CD4-positive, alpha-beta T cell (primary cell): ENCODE measurements at places on chromosomes 4 and X.

DNA sequence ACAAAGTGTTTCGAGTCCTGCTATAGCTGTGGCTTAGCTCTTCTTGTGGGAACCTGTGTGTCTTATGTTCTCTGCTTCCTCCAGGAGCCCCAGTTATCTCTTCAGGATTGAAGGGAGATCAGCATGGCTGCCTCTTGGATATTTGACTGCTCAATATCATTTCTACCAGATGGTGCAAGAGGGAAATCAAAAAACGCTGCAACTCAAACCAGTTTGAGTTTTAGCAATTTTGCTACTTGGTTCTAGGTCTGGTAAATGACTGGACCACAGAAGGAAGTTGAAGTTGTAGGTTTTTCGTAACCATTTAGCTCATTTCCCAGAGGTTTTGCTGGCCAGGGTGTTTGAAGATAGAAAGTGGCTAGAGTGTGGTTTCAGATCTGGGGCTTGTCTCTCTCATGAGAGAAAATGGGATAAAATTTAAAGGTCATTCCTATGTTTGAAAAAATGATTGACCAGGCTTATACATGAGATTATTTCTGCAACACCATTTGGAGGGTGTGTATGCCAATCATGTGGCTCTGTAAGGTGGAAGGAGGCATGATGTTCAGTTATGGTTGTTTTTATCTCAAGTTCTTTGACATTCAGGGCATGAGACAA, 210.4 kb downstream of the SPRY1 start:
- H3K36me3 ChIP-seq = no peaks in the 10 kb centered on the region
- DNase-seq = no peak
- peaks cover 8% of the 10 kb centered on the region for H3K4me1 ChIP-seq
- H3K4me3 ChIP-seq = no peak overlapping the region
- no peak overlapping the region for H3K27ac ChIP-seq
- no peaks in the 10 kb centered on the region for H3K27me3 ChIP-seq

DNA sequence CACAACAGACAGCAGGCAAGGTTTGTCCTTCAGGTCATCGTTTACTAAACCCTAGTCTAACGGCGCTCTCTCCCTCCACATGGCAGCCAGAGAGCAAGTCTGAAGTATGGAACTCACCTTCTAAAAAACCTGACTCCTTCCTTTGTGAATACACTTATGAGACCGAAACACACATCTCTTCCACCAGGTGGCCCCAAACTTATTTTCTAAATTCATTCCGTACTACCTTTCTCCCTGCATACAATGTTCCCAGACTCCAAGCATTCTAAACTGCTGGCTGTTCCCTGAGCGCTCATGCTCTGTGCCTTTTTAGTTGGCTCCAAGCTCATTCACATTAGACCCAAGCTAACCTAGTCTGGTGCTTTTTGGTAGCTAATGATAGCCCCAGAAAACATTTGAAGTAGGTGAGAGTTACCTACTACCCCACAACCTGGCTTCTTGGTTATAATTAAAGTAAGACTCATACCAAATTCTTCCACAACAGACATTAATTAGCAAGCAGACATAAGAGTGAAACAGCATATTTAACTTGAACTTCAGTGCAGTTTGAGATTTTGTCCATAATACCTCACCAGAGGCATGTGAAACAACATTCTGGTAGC, 67.6 kb upstream of the DCLK2 start:
- no peaks in the 10 kb centered on the region for H3K36me3 ChIP-seq
- no peaks in the 10 kb centered on the region for H3K4me1 ChIP-seq
- H3K4me3 ChIP-seq = no peak overlapping the region
- H3K27me3 ChIP-seq = peaks cover 24% of the 10 kb centered on the region

GRCh38 chr4:128782076-128782715, 27.3 kb upstream of the JADE1 start:
- no peaks in the 10 kb centered on the region for H3K36me3 ChIP-seq
- H3K27me3 ChIP-seq = no peaks in the 10 kb centered on the region
- no peak overlapping the region for H3K27ac ChIP-seq
- no peak overlapping the region for H3K4me3 ChIP-seq

- peaks cover 5% of the 10 kb centered on the region for H3K27me3 ChIP-seq
- H3K36me3 ChIP-seq = no peaks in the 10 kb centered on the region
- DNase-seq = peak; percentile 48
- H3K4me3 ChIP-seq = peak within 1 kb of the TSS; percentile 36
These were observed at the start of gene TMSB15A for GRCh38 chrX:102515975-102516941. TSS of gene TMSB15A (minus strand) at chrX:102516739.

- H3K27me3 ChIP-seq = no peaks in the 10 kb centered on the region
- H3K4me3 ChIP-seq = no peak overlapping the region
- H3K36me3 ChIP-seq = no peaks in the 10 kb centered on the region
- H3K4me1 ChIP-seq = peaks cover 10% of the 10 kb centered on the region
- no peak for DNase-seq
These were observed 41.5 kb downstream of the EFNB1 start for GRCh38 chrX:68870357-68870756.

DNA sequence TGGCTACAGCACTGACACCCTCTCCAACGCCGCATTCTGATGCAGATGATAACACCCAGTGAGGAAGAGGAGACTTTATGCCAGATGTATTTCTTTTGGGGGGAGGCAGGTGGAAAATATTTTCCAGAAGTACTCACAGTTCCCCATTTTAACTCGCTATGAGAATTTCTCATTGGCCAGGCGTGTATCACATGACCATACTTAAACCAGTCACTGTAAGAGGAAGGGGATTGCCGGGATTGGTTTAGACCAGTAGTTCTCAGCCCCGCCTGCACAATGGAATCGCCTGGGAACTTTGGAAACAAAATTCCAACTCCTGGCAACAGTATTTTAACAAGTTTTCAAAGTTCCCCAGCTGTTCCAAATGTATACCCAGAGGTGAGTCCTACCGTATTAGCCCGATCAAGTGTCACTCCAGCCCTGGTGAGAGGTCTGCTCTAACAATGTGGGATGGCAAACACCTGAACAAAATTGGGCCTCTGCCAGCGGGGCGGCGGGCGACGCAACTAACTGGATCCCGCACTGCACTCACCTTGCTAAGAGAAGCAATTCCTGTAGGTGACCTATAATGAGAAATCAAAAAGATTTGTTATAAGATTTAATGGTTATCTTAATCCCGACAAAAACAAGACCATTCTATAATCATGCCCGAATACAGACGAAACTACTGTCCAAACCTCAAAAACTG, 2.9 kb upstream of the MSL3 start:
- no peaks in the 10 kb centered on the region for H3K36me3 ChIP-seq
- no peaks in the 10 kb centered on the region for H3K27me3 ChIP-seq
- DNase-seq = no peak
- H3K4me1 ChIP-seq = peaks cover 14% of the 10 kb centered on the region

DNA sequence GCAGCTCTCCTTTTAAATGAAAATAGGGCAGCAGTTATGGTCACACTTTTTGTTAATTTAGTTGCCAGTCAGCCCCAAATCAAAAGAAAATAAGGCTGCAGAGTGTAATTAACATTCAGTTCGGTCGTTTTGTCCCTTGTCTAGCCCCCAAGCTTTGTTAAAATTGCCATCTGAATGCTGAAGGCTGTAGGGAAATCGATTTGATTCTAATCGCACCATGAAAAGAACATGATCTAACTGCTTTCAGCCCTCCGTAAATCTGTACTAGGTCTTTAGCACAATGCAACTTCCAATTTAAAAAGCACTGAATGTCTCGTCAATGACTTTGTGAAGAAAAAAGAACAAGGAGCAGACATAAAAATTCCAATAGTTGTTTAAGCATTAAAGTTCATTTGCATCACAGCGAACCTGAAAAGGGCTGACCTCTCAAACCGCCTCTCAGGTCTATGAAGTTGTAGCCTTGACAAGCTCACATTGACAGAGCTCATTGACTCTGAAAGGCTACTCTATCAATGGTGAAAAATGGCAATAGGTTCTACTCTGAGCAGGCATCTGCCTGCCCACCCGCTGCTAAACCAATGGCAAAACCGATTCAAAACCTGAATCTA, 48.9 kb downstream of the CHIC2 start:
- DNase-seq = no peak
- no peaks in the 10 kb centered on the region for H3K27me3 ChIP-seq

GRCh38 chr4:39032218-39033085, at the start of gene TMEM156:
TSS of gene TMEM156 (minus strand) at chr4:39032409. CDS start at chr4:39032313, 96 bp downstream.
- DNase-seq = peak; percentile 13
- H3K36me3 ChIP-seq = no peaks in the 10 kb centered on the region
- peak within 1 kb of the TSS; percentile 62 for H3K27ac ChIP-seq
- H3K4me3 ChIP-seq = peak within 1 kb of the TSS; percentile 62
- no peaks in the 10 kb centered on the region for H3K27me3 ChIP-seq

GRCh38 chrX:40392599-40392998, 188.2 kb upstream of the ATP6AP2 start:
- no peaks in the 10 kb centered on the region for H3K27me3 ChIP-seq
- H3K27ac ChIP-seq = no peak overlapping the region
- DNase-seq = no peak
- H3K4me1 ChIP-seq = no peaks in the 10 kb centered on the region
- H3K36me3 ChIP-seq = no peaks in the 10 kb centered on the region
- no peak overlapping the region for H3K4me3 ChIP-seq

GRCh38 chr4:43048570-43048969, 156.1 kb downstream of the GRXCR1 start:
- no peak overlapping the region for H3K27ac ChIP-seq
- H3K36me3 ChIP-seq = no peaks in the 10 kb centered on the region
- H3K4me3 ChIP-seq = no peak overlapping the region
- H3K4me1 ChIP-seq = no peaks in the 10 kb centered on the region
- DNase-seq = no peak
- H3K27me3 ChIP-seq = no peaks in the 10 kb centered on the region

- H3K27me3 ChIP-seq = no peaks in the 10 kb centered on the region
- no peak for DNase-seq
- H3K27ac ChIP-seq = no peak overlapping the region
- no peaks in the 10 kb centered on the region for H3K4me1 ChIP-seq
- no peak overlapping the region for H3K4me3 ChIP-seq
- no peaks in the 10 kb centered on the region for H3K36me3 ChIP-seq
These were observed 125.8 kb upstream of the EDNRA start for GRCh38 chr4:147355032-147355656.

GRCh38 chr4:14667624-14668151, 334.6 kb upstream of the CPEB2 start:
- H3K4me1 ChIP-seq = no peaks in the 10 kb centered on the region
- no peaks in the 10 kb centered on the region for H3K27me3 ChIP-seq
- H3K36me3 ChIP-seq = no peaks in the 10 kb centered on the region
- H3K27ac ChIP-seq = no peak overlapping the region
- no peak for DNase-seq
- no peak overlapping the region for H3K4me3 ChIP-seq

DNA sequence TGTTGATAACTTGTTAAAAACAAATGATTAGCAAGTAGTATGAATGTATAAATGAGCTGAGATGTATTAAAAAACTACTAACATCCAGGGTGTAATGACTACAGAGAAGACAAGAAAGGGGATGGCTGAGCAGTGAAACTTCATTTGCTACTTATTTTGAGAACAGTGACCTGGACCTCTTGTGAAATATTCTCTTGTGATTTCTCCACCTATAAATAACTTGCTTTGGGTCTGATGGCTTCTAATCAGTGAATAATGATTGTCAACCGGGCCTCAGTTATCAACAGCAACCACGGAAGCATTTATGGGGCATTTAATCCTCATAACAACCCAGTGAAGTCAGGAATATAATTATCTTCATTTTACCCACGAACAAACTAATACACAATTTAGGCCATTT, 154.2 kb upstream of the HAND2 start:
- H3K4me3 ChIP-seq = no peak overlapping the region
- no peak overlapping the region for H3K27ac ChIP-seq
- H3K36me3 ChIP-seq = no peaks in the 10 kb centered on the region
- H3K27me3 ChIP-seq = no peaks in the 10 kb centered on the region

DNA sequence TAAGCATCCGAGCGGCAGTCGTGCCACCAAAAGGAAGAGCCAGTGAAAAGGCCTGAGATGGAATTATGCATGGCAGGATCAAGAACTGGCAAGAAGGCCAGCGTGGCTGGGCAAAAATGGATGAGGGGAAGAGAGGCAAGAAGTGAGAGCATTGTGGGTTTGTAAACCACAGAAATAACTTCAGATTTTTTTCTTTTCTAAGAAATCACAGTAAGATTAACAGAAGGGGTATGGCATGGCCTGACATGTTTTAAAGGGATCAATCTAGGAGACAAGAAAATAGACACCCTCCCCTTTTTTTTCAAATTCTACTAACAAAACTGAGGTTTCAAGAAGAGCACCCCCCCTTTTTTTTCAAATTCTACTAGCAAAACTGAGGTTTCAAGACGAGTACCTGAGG, 82.5 kb downstream of the BMP3 start:
- no peak overlapping the region for H3K4me3 ChIP-seq
- H3K27ac ChIP-seq = no peak overlapping the region
- DNase-seq = no peak
- no peaks in the 10 kb centered on the region for H3K4me1 ChIP-seq
- no peaks in the 10 kb centered on the region for H3K36me3 ChIP-seq

GRCh38 chrX:71366674-71367256, 608 bp downstream of the TAF1 start:
- H3K27ac ChIP-seq = peak overlapping the region; percentile 90
- DNase-seq = peak; percentile 34
- H3K4me3 ChIP-seq = peak overlapping the region; percentile 92
- H3K4me1 ChIP-seq = peaks cover 34% of the 10 kb centered on the region
- H3K36me3 ChIP-seq = peaks cover 19% of the 10 kb centered on the region

- no peak for DNase-seq
- H3K27ac ChIP-seq = no peak overlapping the region
- no peaks in the 10 kb centered on the region for H3K4me1 ChIP-seq
- H3K36me3 ChIP-seq = no peaks in the 10 kb centered on the region
- no peaks in the 10 kb centered on the region for H3K27me3 ChIP-seq
These were observed 1601.5 kb upstream of the PCDH10 start for GRCh38 chr4:131547506-131547981.

GRCh38 chrX:41276661-41277506, 57.1 kb upstream of the DDX3X start:
- H3K4me3 ChIP-seq = peak overlapping the region; percentile 58
- DNase-seq = no peak
- H3K27ac ChIP-seq = no peak overlapping the region
- H3K27me3 ChIP-seq = no peaks in the 10 kb centered on the region

DNA sequence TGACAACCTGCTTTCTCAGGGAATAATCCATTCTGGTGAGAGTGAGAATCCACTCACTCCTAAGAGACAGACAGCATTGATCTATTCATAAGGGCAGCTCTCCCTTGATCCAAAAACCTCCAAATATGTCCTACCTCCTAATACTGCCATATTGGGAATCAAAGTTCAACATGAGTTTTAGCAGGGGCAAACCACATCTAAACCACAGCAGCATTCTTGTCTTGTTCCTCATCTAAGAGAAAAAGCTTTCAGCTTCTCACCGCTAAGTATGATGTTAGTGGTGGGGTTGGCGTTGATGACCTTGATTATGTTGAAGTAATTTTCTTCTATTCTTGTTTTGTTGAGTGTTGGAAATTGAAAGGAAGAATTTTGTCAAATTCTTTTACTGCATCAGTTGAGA, 69.6 kb downstream of the SERTM2 start:
- DNase-seq = no peak
- no peaks in the 10 kb centered on the region for H3K36me3 ChIP-seq
- H3K27ac ChIP-seq = no peak overlapping the region
- H3K4me3 ChIP-seq = no peak overlapping the region
- H3K4me1 ChIP-seq = no peaks in the 10 kb centered on the region
